ENCODE measurements at places on chromosomes 5 and 9.

GRCh38 chr5:135913713-135914626 is 18.3 kb upstream of the IL9 start:
- no peak for DNase-seq

- DNase-seq = no peak
These were observed 14.0 kb upstream of the PWWP2A start for GRCh38 chr5:160133071-160133917.

- DNase-seq = no peak
These were observed 1.7 kb downstream of the DCANP1 start for GRCh38 chr5:135445306-135445985.

DNA sequence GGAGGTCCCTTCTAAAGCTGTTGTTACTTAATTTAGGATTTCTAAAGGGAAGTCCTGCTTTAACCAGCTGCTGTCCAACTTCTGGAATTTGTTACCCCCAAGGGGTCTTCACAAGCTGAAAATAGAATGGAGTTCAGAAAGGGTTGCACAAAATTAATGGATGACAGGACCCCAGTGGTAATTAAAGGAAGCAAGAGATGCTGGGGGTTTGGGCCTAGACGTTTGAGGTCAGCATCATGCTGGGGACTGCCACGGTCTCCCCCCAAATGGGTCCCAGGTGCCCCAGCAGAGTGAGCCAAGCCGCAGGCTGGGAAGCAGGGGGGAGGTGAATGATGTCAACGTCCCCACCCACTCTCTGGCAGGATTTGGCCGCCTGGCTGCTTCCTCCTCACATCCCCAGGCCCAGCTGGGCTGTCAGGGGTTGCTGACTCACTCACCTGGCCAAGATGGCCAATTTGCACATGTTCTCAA is 97.5 kb upstream of the ARAP3 start:
- no peak for DNase-seq

- DNase-seq = no peak
These were observed 138.7 kb downstream of the UGCG start for GRCh38 chr9:112035166-112035826.

DNA sequence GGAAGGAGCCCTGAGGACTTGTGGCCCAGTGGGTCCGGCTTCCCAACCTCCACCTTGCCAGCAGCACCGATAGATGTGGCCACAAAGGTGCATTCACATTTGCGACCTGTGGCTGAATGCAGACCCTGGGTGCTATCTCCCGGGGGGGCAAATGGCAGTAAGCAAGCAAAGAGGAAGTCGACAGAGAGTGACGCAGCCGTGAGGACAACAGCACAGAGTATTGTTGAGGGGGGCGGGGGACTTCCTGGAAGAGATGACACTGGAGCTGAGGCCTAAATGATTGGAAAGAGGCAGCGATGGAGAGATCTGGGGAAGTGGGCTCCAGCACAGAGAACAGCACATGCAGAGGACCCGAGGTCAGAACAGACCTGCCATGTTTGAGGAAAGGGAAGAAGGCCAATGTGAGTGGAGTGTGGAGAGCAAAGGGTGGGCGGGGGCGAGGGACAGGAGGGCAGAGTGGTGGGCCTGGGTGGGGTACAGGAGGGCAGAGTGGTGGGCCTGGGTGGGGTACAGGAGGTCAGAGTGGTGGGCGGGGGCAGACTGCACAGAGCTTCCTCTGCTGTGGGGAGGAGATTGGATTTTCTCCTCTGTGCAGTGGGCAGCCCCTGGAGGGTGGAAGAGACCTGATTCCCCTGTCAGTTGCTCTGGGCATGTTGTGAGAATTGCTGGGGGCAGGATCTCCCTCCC is 42.6 kb downstream of the ADAMTS2 start:
- no peak for DNase-seq

DNA sequence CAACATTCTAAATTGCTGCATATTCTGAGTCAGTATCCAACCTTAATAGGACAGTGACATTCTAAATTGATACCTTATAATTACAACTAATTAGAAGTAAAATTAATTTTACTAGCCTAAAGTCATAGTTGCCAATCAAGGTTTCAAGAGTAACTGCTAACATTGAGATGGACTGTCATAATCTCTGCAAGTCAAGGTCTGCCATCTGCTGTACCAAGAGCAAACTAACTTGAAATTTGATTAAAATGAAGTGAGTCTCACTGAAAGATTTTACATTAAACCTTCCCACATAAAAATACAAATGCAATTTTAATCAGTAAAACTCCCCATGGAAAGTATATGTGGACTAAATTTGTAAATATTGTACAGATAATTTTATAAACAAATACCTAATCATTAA is 235.3 kb downstream of the PRDM9 start:
- no peak for DNase-seq

DNA sequence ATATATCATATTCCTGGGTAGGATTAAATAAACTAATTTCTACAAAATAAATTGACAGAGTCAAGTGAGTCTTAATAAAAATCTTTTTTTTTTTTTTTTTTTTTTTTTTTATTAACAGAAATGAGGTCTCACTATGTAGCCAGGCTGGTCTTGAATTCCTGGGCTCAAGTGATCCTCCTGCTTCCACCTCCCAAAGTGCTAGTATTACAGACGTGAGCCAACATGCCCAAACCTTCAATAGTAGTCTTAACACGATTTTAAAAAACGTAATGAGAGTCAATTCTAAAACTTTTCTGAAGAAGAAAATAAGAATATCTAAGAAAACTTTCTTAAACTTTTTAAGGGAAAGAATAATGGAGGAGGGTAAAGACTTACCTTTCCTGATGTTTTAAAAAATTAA is 84.2 kb downstream of the YIPF5 start:
- no peak for DNase-seq

- no peak for DNase-seq
These were observed at the start of gene SYK for GRCh38 chr9:90801241-90801972. TSS of gene SYK (plus strand) at chr9:90801819. CDS start at chr9:90843899, 42,080 bp downstream.

GRCh38 chr9:19988281-19988680 is 199.4 kb upstream of the SLC24A2 start:
- DNase-seq = no peak

DNA sequence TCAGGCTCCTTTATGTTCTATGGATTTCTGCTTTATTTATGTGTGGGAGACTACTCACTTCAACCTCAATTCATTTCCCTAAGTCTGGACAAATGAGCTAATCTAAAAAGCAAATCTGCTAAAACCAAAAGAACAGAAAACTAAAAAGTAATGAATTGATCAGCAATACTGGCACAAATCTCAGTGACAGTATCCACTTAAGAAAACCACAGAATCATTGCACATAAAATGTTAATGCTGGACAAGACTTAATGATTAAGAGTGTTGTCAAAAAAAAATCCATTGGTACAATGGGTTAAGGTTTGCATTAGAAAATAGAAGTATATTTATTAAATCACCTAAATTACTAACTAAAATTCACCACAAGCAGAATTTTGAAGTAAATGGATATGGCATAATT is 147.6 kb downstream of the EDIL3 start:
- no peak for DNase-seq

- DNase-seq = peak; percentile 37
These were observed 48.6 kb downstream of the ANXA2R start for GRCh38 chr5:42991404-42992087.

GRCh38 chr5:87777877-87778276 is 365.1 kb upstream of the CCNH start:
- DNase-seq = no peak

GRCh38 chr5:116176121-116176520 is 91.3 kb downstream of the COMMD10 start:
- no peak for DNase-seq

GRCh38 chr9:108254236-108254635 is 601.5 kb downstream of the ACTL7B start:
- no peak for DNase-seq

DNA sequence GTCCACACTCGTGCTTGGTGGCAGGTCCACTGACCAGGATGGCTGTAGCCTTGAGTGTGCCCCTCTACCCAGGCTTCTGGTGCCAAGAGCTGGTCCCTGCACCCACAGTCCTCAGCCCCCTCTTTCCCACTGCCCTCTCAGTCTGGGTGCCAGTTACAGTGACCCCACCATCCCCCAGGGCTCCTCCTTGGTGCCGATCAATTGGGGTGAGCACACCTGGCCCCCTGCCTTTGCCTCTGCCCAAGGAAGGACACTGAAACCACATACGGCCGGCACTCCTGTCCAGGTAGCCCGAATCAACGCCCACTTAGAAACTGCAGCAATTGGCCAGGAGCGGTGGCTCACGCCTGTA is 18.5 kb upstream of the QRFP start:
- DNase-seq = no peak

GRCh38 chr9:91371894-91372293 is 10.2 kb upstream of the AUH start:
- DNase-seq = no peak

GRCh38 chr9:86098824-86099700 is at the start of gene GOLM1:
TSS of gene GOLM1 (minus strand) at chr9:86099558. CDS start at chr9:86079320, 20,238 bp downstream.
- DNase-seq = no peak

GRCh38 chr9:89174291-89174690 is 4.3 kb downstream of the SHC3 start:
- no peak for DNase-seq

GRCh38 chr9:125435776-125436612 is 174.4 kb downstream of the GAPVD1 start:
- no peak for DNase-seq

- DNase-seq = no peak
These were observed 106.0 kb downstream of the FRMD3 start for GRCh38 chr9:83432104-83432627.

GRCh38 chr9:129944506-129945116 is 98.4 kb downstream of the FNBP1 start:
- peak; percentile 67 for DNase-seq

DNA sequence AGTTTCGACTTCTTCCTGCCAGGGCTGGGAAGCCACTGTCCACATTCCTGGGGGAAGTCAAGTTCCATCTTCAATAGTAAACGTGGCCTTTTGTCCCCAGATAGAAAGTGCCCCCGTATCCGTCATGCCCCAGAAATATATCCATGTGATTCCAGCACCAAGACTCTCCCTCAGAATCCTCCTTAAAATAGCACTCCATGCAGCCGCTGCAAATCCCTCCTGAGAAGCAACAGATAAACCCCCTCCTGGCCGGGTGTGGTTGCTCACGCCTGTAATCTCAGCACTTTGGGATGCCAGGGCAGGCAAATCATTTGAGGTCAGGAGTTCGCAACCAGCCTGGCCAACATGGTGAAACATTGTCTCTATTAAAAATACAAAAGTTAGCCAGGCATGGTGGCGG is 126.1 kb downstream of the OLFM1 start:
- DNase-seq = no peak

GRCh38 chr5:169561893-169562292 is 21.7 kb upstream of the SPDL1 start:
- no peak for DNase-seq

GRCh38 chr9:35102465-35102768 is 514 bp downstream of the STOML2 start:
- no peak for DNase-seq

DNA sequence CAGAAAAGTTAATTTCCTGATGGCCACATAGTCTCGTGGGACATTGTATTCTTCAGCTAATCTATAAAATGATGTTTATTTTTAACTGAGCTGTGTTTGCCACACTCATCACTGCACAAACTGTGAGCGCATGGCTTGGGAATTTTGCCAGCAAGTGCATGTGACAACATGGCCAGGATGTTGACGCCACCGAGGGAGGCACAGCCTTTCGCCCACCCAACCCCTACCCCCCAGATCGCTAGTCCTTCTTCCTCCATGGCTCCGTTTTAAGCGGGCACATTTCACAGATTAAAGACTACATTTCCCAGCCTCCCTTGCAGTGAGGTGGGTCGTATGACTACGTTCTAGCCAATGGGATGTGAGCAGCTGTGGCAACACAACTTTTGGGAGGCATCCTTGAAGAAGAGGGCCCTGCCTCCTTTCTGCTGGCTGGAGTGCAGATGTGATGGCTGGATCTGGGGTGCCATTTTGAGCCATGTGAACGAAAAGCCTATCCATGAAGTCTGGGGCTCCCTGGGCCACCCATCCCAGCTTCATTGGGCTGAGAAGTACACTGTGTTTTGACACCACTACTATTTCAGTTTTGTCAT is 7.9 kb downstream of the NRARP start:
- no peak for DNase-seq

DNA sequence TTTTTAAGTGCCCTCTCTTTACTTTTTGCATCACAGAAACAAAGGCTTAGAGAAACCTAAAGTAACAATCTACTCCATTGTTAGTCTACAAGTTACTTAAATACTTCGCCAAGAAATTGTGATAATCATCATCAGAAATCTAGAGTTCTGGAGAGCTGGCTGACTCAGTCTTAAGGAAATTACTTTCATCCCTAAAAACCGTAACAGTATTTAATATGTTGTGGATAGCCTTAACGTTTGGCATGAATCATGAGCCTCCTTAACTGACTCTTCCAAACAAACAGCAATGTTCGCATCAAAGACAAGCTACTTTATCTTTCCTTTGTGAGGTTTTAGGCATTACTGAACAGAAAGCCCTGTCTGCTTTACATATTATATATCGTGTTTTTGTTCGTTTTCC is 128.7 kb downstream of the NIPBL start:
- DNase-seq = no peak

- DNase-seq = no peak
These were observed 2.3 kb downstream of the TBCA start for GRCh38 chr5:77773734-77774280.

GRCh38 chr9:114033397-114034103 is 44.5 kb downstream of the AMBP start:
- no peak for DNase-seq

DNA sequence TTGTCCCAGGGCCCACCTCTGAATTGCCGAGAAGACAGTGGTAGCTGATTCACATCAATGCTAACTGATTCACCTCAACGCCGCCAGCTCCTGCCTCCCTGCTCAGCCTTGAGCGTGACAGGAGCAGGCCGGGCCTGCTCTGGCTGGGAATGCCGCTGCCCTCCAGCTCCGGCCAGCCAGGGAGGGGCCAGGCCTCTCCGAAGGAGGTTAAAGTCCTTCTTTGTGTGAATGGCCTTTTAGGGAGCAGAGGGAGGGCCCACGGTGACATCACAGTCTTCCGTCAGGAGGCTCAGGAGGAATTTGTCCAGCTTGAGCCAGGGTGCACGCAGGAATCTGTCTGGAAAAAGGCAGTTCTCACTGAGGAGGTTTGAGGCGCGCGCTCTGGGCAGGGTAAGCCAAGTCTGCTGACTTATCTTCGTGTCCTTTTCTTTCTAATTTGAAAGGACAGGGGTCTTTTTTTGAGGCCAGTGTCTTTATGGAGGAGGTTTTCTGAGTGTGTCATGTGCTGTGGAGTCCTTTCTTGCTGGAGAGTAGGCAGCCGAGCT is 82.7 kb downstream of the C9orf152 start:
- no peak for DNase-seq

GRCh38 chr9:90801973-90802322 is 329 bp downstream of the SYK start:
- no peak for DNase-seq

GRCh38 chr5:136153581-136154236 is 21.1 kb downstream of the SMAD5 start:
- no peak for DNase-seq

- DNase-seq = no peak
These were observed 5.4 kb downstream of the NFIL3 start for GRCh38 chr9:91418215-91418610.

GRCh38 chr9:27088981-27089380 is 20.0 kb upstream of the TEK start:
- no peak for DNase-seq

- DNase-seq = no peak
These were observed 18.8 kb upstream of the ERAP2 start for GRCh38 chr5:96857454-96857853.

- peak; percentile 19 for DNase-seq
These were observed 15.9 kb upstream of the SYNPO start for GRCh38 chr5:150624334-150625163.

GRCh38 chr5:179233909-179234562 is 111.2 kb downstream of the ADAMTS2 start:
- DNase-seq = no peak
